Activated CD4-positive, alpha-beta T cell treated with anti-CD3 and anti-CD28 coated beads, Interleukin-2, Interleukin-4, amounts not matched to agents 100 ng/mL and 50 ng/mL, durations not matched to agents 16 hours and 8 hours (primary cell): ENCODE measurements at places on chromosomes 16 and 17.

DNA sequence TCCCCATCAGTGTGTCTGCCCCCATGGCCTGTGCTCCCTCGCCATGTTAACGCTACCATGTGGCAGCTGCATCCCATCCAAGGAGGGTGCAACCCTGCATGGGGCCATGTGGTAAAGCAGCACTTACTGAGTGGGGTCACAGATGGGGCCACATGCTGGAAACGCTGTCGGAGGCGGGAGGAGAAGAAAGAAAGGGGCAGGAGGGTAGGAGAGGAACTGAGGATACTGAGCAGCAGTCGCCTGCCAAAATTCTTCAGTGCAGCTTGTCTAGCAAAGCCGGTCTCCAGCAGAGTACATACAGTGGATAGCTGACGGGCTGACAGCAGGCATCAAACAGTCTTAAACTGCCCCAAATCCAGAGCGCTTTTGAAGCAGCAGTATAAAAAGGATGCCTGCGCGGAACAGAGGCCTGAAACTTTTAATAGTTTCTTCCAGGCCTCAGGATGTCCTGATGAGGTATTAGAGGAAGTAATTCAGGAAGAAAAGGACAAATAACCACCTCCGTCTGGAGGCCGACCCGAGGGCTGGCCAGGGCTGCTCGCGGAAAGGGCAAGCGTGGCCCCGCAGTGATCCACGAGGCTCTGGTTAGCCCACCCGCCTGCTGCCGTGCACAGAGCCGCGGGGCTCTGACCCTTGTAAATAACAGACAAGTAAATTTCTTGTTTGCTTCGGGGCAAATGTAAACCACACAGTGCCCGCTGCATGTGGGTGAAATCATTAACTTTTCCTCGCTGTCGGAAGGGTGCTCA lies 149.0 kb downstream of the CCDC182 start:
- no peak for DNase-seq

DNA sequence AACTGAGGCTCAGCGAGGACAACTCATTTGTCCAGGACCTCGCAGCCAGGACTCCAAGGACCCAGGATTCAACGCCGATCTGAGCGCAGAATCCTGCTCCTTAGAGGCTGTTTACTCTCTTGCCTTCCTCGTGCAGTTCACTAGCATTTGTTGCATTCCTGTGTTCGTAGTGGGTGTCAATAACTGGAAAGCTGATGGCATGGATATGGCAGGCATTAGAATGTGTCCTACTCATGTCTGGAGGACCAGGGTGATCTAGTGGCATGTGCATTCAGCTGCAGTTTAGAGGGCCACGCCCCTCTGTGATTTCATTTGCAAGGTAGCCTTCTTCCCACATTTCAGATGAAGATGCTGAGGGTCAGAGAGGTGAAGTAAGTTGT lies 510 bp downstream of the CRISPLD2 start:
- no peak for DNase-seq

GRCh38 chr17:80122926-80123505 lies 21.6 kb downstream of the GAA start:
- no peak for DNase-seq

DNA sequence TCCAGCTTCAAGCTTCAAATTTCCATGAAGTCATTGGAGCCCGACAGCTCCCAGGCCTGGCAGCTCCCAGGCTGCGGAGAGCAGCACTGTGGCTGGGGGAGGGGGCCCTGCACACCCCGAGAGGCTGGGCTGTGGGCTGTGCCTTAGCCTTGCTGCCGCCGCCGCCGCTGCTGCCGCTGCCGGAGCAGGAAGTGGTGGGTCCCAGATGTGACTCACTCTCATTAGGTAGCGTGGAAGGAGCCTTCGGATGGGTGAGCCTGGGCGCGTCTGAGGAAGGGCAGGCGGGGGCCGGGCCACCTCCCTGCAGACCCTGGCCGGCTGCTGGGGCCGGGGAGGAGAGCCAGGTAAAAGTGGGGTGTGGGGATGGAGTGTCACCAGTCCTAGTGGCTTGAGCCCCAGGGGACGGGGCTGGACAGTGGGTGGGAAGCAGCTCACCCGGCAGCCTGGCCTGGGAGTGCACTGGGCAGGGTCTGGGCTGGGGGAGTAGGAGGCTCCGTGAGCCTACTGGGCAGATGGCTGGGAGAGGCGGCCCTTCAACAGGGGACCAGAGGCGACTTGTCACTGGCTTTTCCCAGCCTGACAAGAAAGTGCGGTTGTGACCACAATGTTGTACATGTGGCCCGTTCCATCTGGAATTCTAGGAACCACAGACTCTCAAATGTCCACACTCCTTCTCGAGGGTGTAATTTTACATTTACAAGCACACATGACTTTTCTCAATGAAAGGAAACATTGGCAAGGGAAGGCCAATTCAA lies at the start of gene ADCY7:
Gene ADCY7, plus strand, starts transcription at position 215 of the 755 bp plus-strand sequence. CDS start 21,629 bp downstream, outside the sequence.
- DNase-seq, result peak; percentile 94

- DNase-seq, result no peak
Observed at GRCh38 chr16:3480901-3481695, 14.2 kb downstream of the C16orf90 start.

DNA sequence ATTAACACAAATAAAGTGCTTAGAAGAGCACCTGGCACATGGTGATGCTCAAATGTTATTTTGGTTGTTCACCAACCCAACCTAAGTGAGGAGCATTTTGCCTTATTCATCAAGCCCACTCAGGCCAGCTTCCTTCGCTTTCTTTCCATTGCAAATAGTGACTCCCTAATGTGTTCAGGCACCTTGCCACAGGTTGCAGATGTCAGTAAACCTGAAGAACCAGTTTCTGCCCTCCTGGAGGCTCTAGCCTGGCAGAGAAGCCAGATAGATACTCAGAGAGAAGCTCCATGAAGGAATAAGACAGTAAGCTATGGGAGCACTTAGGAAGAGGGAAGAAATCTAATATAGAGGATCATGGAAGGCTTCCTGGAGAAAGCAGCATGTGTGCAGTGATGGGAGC lies 23.9 kb downstream of the GPR139 start:
- DNase-seq, result no peak

DNA sequence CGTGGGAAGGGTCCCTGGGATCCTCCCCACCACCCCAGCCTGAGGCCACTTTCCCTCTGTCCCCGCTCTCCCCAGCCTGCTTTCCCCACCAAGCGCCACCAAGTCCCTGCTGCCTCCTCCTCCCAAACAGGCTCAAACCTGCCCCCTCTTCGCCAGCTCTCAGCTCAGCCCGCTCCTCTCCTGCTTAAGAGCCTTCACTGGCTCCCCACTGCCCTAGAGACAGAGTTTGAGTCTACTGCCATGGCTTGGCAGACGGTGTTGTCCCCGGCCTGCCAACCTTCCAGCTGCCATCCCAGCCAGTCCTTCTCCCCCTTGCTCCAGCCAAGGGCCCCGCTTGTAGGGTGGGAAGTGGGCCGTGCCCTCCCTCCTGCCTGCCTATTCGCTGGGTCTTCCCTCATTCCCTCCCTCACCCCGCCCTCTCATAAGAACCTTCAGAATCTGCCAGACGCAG lies 11.1 kb downstream of the IL4R start:
- DNase-seq, result no peak

DNA sequence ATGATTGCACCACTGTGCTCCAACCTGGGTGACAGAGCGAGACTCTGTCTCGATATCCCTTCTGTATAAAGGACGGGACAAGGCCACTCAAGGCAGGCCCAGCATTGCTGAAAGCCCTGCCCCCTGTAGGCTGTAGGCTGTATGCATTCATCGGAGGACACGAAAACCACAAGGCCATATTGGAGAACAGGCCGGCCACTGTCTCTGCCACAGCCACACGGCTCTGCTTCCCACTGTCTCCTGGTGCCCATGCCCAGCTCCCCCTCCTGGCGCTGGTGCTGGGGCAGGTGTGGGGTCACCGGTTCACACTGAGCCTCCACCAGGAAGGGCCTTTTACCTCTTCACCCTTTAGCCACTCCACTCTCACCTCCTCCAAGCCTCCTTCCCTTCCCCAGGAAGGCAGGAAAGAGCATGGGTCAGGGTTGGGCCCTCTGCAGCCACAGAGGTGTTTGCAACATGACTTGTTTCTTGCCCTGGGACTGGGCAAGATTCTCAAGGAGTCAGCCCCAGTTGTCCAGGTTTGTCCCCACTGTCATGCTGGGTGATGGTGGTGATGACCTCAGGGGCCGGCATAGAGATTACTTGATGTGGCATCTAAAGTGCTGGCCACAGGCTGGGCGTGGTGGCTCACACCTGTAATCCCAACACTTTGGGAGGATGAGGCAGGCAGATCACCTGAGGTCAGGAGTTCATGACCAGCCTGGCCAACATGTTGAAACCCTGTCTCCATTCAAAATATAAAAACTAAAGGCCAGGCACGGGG lies 5.3 kb upstream of the NTN3 start:
- no peak for DNase-seq

GRCh38 chr16:5006348-5007193 lies 27.2 kb downstream of the NAGPA start:
- DNase-seq, result no peak

- peak; percentile 40 for DNase-seq
Observed at GRCh38 chr17:16873174-16874035, 98.5 kb downstream of the TNFRSF13B start.

GRCh38 chr16:15757630-15758251 lies 99.1 kb downstream of the MYH11 start:
- no peak for DNase-seq

- no peak for DNase-seq
Observed at GRCh38 chr17:72267601-72268000, 146.8 kb downstream of the SOX9 start.

DNA sequence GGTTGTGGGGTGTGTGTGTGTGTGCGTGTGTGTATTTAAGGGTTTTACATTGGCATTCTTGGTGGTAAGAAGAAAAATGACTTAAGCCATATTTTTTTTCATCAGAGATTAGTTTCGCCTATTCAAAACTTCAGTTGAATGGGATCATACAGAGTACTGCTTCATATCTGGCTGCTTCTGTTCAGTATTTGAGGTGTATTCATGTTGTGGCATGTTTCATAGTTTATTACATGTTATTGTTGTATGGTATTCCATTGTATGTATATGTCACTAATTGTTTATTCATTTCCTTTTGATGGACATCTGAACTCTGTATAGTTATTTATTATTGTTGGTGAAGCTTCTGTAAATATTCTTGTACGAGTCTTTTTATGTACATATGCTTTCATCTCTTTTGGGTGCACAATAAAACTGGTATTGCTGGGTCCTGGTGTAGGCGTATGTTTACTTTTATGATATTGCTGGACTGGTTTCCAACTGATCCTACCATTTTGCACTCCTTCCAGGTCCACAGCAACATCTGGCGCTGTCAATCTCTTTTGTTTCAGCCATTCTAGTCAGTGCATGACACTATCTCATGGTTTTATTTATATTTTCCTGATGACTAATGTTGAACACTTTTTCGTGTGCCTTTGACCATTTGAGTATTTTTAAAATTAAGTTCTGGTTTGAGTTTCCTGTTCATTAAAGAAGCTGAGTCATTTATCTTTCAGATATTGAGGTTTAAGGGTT lies 77.4 kb upstream of the MAF start:
- no peak for DNase-seq

DNA sequence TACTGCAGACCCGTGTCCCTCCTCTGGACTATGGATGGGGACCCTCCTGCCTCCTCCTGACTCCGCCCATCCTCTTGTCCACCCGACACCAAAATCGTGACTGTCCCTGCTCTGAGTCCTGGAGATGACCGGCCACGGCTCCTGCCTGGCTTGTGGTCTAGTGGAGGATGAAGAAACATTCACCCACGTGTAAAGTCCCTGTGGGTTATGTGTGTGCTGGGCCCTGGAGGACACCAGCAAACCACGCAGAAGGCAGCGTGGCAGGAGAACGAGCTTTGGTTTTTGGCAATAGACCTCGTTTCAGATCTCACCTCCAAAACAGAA lies 11.9 kb downstream of the SPNS2 start:
- DNase-seq, result no peak

- no peak for DNase-seq
Observed at GRCh38 chr17:17525311-17525710, 29.1 kb upstream of the RASD1 start.

DNA sequence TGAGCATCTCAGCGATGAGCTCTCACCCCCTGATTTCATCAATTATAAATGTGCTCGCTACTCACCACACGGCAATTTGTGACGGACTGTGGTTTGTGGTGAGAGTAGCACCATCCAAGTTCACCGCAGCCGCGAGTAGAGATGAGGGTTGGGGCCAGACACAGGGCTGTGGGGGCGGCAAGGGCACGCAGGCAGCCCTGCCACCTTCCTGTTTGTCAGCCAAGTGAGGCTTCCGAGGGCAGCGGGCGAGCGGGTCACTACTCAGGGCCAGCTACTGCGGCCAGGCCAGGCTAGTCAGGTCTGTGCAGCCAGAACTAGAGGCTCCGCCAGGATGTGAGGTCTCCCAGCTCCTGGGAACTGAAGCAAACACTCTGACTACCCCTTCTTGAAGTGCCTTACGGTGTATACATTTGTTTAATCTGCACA lies 39.6 kb upstream of the MEOX1 start:
- peak; percentile 66 for DNase-seq

GRCh38 chr17:2083613-2084035 lies 28.7 kb downstream of the HIC1 start:
- no peak for DNase-seq

- DNase-seq, result no peak
Observed at GRCh38 chr16:12236589-12236988, 260.1 kb downstream of the SNX29 start.

DNA sequence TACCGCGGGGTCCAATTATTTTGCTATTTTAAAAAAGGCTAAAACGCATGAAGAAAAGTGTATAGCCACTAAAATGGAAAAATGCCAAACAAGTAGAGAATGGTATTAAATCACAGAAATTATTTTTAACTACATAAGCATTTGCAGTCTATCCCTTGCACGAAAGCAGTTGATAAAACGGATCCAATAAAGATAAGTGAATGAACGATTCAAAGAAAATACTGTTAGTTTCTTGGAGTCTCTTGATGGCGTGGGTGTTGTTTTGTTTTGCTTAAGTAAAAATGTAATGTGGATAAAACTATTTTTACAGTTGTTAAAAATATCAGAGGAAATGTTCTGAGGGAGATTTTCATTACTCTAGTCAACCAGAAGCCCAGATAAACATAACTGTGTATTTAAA lies 9.3 kb downstream of the HS3ST3A1 start:
- DNase-seq, result no peak

GRCh38 chr16:29943846-29944799 lies 17.8 kb upstream of the TMEM219 start:
- no peak for DNase-seq

- DNase-seq, result no peak
Observed at GRCh38 chr16:81582655-81583441, 138.2 kb downstream of the CMIP start.

DNA sequence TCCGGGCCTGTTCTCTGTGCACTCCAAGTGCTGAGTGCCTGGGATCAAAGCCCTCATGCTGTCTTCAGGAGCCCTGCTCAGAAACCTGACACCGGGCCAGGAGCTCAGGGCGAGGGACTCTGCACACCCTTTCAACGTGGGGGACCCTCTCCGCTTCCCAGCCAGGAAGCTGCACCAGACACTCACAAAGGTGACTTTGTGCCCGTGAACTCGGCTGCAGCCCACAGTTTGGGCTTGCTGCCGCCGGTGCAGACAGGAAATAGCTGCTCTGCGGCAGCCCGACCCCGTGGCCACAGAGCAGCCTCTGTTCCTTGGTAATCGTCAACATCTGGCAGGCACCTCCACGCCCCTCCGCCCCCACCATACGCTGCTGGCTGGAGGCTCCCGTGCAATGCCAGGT lies 93.4 kb upstream of the METRNL start:
- peak; percentile 52 for DNase-seq
